Activated CD4-positive, alpha-beta T cell treated with anti-CD3 and anti-CD28 coated beads for 24 hours (primary cell): ENCODE measurements at places on chromosomes 16 and 17.

DNA sequence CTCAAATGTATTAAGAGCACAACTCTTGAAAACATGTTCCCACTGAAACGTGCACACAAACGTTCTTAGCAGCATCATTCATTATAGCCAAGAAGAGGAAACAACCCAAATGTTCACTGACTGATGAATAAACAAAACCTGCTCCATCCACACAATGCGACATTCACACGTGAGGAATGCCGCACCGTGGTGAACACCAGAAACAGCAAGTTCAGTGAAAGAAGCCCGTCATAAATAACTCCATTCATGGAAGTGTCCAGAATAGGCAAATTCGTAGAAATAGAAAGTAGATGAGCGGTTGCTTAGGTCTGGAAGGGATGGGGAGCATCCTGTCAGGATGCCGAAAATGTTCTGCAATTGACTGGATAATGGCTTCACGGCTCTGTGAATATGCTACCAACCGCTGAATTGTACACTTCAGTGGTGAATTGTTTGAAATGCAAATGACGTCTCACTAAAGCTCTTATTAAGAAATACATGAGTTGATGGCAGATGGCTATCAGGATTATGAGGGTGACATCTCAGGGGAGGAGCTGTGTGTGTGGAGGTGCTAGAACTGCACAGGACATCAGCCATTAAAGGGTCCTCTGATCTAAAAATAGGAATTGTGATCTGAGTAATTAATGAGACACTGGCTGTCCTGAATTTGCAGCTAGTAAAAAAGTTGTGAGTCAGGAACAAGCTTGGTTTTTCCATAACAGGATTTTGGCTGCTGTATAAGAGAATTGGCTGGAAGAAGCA lies 771.0 kb downstream of the KCNJ18 start:
- DNase-seq: no peak

- DNase-seq: no peak
Observed at GRCh38 chr16:50692999-50693781, at the start of gene NOD2. TSS of gene NOD2 (plus strand) at chr16:50693606. CDS start at chr16:50699496, 5,890 bp downstream.

DNA sequence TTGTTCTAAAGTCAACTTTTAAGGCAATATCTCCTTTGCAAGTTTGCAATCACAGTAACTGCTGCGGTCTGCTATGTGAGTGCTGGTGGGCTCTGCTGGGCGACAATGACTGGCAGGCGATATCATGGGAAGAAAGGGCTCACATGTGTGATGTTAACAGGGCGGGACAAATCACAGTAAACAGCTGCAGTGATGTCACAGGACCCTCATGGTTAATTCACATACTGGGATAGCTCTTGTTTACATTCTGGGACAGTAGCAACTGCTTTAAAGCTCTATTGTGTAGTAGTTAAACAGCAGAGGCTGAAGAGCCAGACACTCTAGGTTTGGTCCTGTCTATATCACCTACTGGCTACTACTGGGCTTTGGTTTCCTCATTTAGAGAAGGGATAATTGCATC lies 257.2 kb upstream of the ASIC2 start:
- DNase-seq: no peak

DNA sequence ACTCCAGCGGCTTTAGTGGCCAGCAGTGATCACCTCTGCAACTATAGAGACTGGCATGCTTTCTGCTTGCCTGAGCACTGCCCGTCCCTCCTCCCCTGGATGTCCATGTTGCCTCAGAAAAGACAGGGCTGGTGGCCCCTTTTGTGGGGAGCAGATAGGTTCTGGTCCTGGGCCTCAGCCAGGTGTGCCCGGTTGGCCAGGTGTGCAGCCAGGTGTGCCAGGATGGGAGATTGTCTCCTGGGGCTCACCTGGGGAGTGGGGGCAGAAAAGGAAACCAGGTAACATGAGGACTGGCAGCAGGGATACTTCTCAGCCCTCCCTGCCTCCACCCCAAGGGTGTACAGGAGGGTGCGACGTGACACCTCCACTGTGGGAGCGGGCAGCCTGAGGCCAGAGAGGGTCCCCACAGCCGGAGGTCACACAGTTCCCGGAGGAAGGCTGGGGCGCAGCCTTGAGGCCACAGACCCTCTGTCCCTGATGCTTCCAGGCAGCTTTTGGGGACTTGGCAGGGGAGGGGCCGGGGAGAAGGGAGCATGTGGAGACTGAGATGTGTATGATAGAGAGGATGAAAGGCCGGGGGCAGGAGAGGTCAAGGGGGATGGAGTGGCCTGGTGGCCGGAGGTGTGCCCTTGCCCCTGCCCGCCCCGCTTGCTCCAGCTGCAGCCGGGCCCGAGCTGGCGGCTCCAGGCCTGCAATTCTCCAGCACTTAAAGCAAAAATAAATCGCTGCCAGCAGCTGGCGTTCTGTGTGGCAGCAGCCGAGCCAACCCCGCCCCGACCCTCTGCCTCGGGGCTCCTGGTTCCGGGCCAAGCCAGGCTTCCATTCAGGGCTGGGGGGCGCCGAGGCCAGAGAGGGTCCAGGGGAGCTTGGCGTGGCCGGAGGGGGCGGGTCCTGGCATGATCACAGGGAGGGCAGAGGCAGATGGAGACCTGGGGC lies 6.7 kb downstream of the KCNJ12 start:
- DNase-seq: no peak

DNA sequence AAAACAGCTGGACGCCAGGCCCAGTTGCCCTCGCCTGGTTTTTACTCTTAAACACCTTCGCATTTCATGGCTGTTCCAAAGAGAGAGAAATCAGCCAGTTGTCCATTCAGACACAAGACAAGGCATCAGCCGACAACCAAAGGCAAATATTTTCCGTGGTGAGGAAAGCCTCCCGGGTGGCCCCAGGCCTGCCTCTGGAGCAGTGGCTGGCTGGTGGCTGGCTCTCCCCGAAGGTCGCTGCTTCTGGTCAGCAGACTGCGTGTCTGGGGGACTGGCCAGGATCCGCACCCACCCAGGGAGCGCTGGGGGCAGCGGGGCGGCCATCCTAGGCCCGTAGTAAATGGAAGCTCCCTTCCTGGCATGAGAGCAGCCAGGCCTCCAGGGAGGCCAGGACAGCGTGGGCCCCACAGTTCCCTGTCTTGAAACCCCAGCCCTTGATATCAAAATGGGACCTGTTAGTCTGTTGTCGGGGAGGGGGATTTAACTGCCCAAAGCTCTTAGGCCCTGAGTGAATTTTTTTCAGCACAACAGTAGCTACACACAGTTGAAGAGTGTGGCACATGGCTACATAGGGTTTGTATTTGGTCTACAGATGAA lies 57.7 kb downstream of the SREBF1 start:
- no peak for DNase-seq

DNA sequence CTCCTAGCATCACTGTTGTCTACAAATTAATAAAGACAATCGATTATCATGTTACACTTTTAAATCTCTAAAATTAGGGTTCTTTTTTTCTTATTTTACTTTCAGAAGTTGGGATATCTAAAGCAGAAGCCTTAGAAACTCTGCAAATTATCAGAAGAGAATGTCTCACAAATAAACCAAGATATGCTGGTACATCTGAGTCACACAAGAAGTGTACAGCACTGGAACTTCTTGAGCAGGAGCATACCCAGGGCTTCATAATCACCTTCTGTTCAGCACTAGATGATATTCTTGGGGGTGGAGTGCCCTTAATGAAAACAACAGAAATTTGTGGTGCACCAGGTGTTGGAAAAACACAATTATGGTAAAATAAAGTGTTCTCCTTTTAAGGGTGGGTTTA lies 2.4 kb downstream of the RAD51C start:
- DNase-seq: no peak

DNA sequence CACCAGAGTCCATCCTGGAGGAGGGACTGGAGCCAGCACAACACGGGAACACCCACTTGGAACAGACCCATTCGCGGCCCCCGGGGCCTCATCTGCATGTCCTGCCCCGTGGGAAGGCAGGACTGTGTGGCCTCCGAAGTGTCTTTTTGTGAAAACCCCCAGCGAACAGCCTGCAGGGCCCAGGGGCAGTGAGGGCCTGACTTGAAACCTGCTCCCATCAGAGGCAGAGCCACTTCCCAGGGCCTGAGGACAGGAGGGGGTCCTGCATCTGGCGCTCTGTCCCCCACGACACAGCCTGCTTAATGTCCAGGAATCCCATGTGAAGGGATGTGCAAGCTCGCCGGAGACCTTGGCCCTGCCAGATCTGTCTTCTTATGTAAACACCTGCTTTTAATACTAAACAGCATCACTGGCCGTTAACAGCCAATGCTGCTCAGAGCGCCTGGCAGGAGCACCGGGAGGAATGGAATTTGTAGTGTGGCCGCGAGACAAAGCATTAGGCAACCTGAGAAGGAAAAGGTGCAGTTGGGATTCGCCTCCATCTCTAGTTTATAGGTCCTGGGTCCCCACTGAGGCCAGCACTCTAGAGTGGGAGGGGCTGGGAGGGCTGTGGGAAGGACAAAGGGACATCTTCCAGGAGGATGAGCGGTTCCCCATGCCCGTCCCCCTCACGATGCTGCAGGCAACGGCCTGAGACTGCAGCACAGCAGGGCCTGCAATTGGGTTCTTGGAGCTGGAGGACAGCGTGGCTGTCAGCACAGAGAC lies 9.6 kb upstream of the EVPL start:
- no peak for DNase-seq

- no peak for DNase-seq
Observed at GRCh38 chr17:67160791-67161190, 84.2 kb downstream of the HELZ start.

DNA sequence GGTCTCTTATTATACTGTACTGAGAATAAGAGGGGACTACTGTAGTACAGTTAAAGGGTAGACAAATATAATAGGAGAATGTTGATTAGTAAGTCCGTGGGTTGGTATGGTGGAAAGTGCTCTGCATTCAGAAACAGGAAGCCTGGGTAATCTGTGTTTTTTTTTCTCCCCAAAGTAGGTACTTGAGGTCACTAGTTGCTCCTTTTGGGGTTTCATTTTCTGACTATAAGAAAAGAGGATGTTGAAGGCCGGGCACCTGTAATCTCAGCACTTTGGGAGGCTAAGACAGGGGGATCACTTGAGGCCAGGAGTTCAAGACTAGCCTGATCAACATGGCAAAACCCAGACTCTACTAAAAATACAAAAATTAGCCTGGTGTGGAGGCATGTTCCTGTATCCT lies 42.0 kb upstream of the MMD start:
- DNase-seq: no peak

- DNase-seq: no peak
Observed at GRCh38 chr16:2385190-2385836, 43.9 kb upstream of the CCNF start.

- no peak for DNase-seq
Observed at GRCh38 chr16:4409081-4409932, 7.1 kb downstream of the CORO7 start.

GRCh38 chr17:78748730-78749317 lies 33.2 kb downstream of the CYTH1 start:
- peak; percentile 48 for DNase-seq

GRCh38 chr16:23924128-23924527 lies 88.3 kb downstream of the PRKCB start:
- no peak for DNase-seq

DNA sequence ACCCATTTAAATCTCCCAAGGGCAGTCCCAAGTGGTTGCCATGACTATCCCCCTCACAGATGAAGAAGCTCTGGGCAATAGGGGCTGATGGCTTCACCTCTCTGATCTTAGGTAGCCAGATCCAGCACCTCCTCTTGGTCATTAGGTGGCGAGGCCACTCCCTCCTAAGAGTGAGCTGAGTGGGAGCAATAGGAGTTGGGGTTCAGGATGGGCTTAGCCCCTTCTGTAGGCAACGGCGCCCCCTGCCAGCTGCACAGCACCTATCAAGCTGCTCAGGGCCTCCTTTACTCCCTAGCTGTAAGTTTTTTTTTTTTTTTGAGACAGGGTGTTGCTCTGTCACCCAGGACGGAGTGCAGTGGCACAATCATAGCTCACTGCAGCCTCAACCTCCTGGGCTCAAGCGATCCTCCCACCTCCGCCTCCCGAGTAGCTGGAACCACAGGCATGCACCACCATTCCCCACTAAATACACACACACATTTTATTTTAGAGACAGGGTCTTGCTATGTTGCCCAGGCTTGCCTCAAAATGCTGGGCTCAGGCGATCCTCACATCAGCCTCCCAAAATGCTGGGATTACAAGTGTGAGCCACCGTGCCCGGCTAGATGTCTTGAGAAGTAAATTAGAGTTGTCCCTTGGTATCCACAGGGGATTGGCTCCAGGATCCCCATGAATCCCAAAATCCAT lies 3.5 kb upstream of the RRAD start:
- no peak for DNase-seq

DNA sequence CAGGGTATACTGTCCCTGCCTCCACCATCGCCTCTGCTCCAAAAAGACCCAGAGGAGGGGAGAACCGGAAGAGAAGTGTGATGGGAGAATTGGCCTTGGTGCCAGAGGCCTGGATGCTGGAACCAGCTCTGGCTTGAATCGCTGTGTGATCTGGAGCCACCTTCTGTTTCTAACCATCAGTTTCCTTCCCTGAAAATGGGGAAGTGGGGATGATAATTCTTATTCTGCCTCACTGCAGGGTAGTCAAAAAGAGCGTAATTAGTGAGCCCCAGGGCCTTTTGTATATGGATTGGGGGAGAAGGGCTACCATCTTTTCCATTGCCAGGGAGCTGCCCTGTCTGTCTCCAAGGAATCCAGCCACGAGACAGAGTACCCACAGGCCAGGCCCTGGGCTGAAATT lies 52.2 kb downstream of the CCT6B start:
- no peak for DNase-seq

DNA sequence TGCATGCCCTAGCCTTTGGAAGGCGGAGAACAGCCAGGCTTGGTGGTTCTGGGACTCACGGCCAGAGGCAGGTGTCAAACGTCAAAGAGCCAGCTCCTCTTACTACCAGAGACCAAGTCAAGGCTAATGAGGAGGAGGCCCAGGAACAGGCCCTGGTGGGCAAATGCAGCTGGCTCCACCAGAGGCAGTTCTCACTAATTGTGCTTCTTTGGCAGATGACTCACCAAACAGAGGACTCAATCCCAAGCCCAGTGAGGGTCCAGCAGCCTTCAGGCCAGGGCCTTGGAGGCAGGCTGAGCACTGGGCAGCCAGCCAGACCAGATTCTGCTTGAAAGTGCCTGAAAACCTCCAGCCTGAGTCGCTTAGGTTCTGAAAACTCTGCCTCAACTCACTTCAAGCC lies 336.5 kb upstream of the CDH5 start:
- no peak for DNase-seq

DNA sequence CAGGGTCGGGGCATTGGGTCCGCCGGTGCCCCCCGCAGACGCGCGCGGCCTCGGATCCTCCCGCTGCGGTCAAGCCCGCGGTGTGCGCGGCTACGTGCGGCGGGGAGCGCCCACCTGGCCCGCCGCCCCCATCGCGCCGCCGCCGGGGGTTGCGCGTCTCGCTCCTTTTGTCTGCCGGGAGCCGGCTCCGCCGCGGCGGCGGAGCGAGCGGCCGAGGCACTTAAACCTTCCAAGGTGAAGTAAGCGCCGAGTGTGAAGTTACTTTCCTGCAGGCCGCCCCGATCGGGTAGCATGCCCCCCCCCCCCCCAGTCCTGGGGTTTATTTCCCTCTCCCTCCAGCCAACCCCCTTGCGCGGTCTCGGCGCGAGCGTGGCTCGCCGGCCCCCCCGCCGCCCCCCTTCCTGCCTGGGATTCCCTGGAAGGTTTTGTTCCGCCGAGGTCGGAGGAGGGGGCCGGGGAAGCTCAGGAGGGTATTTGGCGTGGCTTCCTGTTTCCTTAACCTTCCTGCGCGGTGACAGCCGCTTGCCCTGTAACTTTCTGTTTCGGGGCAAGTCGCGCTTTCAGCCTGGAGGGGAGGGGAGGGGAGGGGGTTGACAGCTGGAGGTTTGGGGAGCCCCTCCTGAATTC lies 56.6 kb upstream of the GSE1 start:
- DNase-seq: peak; percentile 40

- DNase-seq: no peak
Observed at GRCh38 chr17:81193470-81194224, 27.6 kb upstream of the AATK start.

- DNase-seq: no peak
Observed at GRCh38 chr16:23821875-23822688, 13.7 kb upstream of the PRKCB start.
